NCI-H187 treated with DMSO at 0.1 percent for 48 hours (cell line): ENCODE measurements at places on chromosomes 6 and 20.

- DNase-seq = no peak
Measured at GRCh38 chr6:111464184-111464583, 18.8 kb downstream of the REV3L start.

DNA sequence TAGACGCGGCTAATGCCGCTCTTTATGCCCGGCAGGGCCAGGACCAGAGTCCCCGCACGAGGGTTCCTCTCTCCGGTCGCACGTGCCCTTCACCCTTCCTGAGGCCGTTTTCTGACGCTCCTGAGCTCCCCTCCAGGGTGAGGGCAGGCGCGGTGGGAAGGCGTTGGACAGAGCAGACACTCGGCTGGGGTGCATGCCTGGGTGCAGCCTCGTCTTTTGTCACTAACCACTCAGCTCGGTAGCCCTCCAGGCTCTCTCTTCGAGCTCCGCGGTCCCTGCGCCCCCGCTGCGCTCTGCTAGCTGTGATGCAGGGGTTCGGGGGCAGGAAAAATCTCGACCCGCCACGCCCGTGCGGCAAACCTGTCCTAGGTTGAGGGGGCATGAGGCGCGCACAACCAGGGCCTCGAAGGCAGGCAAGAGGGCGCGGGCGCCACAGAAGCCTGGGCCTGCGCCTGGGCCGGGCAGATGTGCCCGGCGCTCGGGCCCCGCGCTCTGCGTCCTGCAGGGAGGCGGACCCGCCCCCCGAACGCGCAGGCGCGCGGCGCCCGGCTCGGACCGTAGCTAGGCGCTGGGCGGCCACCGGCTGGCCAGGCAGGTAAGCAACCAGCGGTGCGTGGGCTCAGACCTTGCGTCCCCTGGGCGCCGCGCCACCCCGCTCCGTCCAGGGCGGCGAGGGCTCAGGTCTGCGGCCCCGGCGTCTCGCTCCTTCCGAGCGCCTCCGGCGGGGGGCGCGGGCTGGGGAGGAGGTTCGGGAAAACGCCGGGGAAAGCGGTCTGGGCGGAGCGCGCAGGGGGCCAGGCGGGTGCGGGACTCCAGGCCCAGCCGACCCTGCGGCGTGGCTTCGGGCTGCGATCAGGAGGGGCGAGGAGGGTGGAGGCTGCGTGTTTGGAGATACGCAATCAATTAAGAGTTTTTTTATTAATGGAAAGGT is at the start of gene L3MBTL1:
Gene L3MBTL1, plus strand, starts transcription at position 548 of the 931 bp plus-strand sequence. CDS start 5,807 bp downstream, outside the sequence.
- no peak for DNase-seq

DNA sequence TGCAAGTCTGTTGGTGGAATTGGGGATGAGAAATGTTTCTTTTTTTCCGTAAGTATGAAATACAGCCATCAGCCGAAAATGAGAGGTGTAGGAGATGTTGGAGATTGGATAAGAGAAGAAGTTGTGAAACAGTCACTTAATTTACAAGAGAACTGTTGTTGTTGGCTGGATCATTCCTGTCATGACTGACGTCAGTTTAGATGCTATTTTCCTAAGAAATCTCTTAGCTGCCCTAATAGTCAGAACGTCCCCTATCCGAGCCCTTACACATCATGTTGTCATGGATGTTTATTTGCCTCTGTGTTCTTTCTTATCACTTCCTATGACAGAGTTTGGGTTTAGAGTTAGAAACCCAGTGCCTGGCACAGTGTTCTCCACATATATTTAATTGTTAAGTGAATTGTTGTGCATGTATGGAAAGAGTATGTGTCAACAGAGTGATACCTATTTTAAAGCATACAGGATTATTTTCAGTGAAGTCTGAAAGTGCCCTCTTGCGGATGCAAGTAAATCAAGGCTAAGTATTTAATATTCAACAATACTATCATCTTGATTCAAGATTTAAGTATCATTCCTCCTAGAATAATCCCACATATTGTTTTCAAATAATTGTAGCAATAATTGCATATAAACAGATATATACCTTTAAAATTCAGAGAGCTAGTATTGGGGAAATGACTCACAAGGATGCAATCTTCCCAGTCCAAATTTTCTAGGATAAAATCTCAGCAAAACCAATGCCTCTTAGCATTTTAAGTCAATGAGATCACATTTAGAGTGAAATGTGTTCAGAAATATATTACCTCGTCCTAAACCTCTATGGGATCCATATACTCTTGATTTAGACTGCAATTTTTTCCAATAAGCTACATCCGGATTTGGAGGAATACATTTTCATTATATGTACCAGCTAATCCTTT is 309.9 kb upstream of the NOX3 start:
- DNase-seq = no peak

GRCh38 chr6:24874776-24875533 is 60.8 kb downstream of the RIPOR2 start:
- no peak for DNase-seq

- DNase-seq = peak; percentile 33
Measured at GRCh38 chr6:79949233-79949632, 1.9 kb upstream of the ELOVL4 start.

DNA sequence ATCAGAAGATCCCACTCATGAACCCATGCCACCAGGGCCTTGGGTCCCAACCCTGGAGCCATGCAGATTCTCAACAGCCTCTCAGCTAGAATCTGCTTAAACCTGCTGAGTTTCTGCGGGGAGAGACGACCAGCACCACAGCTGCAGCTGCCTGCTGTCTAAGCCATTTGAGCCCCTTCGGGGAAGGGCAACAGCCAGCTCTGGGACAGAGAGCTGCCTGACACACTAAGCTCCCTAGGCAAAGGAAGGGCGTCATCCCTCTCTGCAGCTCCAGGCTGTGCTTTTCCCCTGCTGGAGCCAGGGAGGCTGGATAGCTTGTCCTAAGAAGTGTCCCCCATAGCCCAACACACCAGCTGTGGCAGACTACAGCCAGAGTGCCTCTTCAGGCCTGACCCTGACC is 182.5 kb downstream of the OTOR start:
- no peak for DNase-seq

GRCh38 chr6:170062209-170062914 is 228.5 kb downstream of the DLL1 start:
- DNase-seq = no peak

- DNase-seq = no peak
Measured at GRCh38 chr6:17475606-17476244, 82.3 kb downstream of the CAP2 start.

DNA sequence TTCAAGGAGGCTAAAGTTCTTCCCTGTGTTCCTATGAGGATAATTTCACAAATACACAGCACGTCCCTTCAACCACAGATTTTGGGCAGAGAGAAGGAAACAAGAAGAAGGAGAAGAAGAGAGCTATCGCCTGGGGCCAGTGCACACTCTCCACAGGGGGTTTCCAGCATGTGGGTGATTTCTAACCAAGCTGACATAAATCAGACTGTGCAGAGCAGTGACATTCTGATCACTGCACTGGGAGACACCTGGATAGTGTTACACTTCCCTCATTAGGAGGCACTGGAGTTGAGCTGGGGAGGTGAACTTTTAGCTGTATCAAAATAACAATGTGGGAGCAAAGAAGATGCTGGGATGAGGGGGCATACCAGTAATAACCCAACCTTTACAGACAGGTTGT is 71.8 kb upstream of the CENPW start:
- DNase-seq = no peak

GRCh38 chr20:18191306-18191705 is 53.6 kb downstream of the KAT14 start:
- DNase-seq = no peak

- no peak for DNase-seq
Measured at GRCh38 chr6:154986787-154987235, 8.3 kb upstream of the TIAM2 start.

DNA sequence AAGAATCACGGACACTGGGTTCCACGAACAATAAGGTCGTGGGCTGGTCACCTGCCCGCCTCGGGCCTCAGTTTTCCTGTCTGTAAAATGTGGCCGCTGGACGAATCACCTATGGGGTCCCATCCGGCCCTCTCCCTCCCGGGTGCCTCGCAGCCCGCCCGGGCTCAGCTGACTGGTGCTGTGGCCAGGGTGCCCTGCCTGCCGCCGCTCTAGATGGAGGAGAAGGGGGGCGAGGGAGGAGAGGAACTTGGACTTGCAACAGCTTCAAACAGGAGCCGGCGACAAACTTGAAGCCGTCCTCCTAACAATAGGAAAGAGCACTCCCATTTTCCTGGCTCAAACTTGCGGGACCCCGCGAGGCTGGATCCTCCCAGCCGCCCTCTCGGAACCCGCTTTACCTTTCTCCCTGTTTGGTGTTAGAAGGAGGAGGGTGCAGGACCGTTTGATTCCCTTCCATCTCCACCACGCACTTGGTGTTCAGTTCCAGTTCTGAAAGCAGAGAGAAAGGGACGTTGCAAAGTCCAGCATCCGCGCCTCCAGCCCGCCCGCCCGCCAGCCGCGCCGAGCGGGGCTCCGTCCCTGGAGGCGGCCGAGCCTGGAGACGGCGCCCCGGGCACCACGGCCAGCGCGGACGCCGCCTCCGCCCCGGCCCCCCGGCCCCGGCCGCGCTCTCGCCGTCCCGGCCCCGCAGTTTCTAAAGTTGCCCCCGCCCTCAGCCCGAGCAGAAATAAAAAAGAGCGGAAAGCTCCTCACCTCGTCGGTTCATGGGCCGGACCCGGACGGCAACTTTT is 584 bp downstream of the KIF13A start:
- DNase-seq = no peak

DNA sequence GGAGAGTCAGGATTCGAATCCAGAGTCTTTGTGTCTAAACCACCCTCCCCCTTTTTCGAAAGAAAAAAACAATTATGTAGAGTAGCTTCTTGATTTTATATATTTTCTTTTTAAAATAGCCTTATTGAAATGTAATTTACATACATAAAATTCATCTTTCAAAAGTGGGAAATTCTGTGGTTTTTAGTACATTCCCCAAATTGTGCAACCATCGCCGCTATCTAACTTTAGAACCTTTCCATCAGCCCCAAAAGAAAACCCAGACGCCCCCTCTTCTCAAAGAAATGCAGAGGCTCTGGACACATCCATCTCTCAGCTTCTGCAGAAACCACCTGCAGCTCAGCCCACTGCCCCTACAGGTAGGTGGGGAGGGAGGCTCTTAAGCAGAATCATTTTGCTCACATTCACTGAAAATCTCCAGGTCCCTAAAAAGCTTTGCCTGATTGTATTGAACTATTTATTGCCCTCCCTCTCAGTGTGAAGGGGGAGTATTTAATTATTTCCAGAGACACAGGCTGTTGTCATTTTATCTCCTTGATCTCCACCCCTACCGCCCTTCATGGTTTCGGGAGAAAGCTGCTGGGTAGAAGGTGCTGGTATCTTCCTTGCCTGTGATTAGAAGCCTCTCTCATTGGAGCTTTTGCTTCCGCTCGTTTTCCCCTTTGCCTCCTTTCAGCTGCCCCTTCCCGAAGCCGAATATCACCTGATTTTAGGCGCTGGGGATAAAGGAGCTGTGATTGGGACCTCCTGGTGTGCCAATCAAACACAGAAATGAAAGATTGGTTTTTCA is 68.7 kb upstream of the KCNG1 start:
- DNase-seq = no peak

- DNase-seq = no peak
Measured at GRCh38 chr6:135722679-135723078, 128.8 kb upstream of the PDE7B start.

DNA sequence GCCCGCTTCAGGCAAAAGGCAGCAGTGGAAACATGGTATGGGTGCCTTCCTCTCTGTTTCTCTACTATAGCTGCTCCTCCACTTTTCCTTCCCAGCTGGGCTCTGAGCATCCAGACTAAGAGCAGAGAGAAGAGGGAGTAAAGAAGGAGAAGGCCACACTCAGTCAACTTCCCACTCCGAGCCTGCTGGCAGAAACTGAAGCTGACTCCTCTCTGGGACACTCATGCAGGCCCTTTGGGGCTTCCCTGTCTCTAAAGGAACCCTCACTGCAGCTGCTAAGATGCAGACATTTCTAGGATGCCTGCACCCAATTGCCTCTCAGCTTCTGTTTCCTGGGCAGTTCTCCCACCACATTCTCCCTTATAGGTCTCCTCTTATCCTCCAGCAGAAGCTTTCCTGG is 88.9 kb downstream of the FRK start:
- no peak for DNase-seq

DNA sequence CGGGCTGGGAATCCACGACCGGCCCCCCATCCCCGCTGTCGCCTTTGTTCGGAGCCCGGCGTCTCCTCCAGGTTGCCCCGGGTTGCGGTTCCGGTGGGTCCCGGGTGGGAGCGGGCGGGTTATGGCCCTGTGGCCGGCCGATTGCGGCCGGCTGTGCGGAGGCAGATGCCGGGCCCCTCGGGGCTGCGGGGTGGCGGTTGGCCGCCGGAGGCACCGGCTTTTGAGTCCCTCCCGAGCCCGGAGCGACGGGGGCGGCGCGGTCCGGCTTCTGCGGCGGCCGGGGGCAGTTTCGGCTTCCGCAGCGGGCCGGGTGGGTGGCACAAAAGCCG is 431 bp downstream of the LOC128125822 start:
- no peak for DNase-seq

GRCh38 chr6:109033655-109034054 is 61.0 kb downstream of the SESN1 start:
- no peak for DNase-seq

DNA sequence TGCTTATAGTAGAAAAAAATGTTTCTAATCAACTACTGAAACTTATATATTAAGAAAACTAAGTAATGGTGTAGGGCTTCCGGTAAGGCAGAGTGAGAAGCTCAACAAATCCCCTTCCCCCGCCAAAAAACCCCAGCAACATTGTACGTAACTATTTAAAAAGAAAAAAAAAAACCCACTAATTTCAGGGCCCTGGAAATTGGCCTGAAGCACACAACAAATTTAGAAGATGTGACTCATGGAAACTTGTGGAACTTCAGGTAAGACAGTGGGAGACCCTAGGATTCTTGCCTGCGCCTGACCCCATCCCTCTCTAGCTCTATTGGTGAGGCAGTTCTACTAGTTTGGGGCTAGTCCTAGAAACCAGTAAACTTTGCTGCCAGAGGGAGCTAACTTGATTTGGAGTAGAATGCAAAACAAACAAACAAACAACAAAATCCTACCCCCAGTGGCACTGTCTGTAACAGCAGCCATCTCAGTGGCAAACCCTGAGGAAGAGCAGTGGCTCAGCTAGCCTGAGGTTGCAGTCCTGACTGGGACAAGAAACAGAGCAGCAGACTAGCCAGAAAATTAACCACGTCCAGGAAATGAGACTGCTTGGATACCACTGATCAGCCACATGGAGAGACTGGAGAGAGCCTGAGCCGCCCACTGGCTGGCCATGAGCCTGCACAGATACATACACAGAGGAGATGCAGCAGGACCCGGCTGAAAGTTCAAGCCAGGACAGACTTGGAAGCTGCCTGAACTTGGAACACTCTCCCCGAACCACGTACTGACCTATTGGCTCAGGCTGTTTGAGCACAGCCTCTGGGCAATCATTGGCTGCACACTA is 135.1 kb downstream of the TBXT start:
- DNase-seq = no peak

- DNase-seq = no peak
Measured at GRCh38 chr20:62892348-62893304, 31.0 kb upstream of the TCFL5 start.

GRCh38 chr20:63628246-63628975 is 1.5 kb upstream of the GMEB2 start:
- DNase-seq = peak; percentile 13
